ENCODE measurements at places on chromosomes 4 and X.

- DNase-seq = no peak
Measured at GRCh38 chr4:146336410-146336807, 122.1 kb downstream of the REELD1 start.

DNA sequence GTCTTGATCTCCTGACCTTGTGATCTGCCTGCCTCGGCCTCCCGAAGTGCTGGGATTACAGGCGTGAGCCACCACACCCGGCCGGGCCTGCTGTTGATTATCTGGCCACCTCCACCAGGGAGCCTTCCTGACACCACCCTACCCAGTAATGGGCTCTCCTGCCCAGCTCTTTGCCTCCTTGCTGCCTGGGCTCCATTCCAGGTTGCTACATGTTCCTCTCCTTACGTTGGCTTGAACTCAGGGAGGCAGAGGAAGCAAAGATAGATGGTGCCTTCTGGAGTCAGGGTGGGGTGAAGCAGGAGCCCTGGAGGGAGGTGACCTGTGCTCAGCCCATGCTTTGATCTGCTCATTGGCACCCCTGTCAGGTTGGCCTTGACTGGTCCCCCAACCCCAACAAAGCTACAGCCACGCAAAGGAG lies 26.3 kb downstream of the FLNA start:
- no peak for DNase-seq

DNA sequence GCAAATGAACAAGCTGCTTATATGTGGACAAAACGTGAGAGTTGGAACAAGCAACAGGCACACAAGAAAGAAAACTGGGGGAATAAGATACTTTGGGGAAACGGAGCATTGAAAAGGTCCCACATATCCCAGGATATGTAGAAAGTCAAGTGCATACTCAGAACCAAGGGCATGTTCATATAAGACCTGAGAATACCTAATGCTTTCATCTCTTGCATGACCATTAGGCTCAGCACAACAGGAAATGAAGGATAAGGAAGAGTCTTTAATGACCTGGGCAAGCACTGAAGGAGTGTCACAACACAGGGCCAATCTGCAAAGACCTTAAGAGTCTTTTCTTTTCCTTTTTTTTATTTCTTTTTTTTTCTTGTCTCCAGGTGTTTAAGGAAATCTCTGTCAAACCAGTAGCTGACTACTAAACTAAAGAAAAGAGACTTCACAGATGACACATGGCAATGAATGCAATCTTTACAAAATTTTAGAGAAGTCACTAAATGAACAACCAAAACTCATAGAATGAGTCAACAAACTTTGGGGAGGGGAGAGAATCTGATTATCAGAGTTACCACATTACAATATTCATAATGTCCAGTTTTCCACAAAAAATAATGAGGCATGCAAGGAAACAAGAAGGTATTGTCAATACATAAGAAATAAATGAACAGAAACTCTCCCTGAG lies 67.9 kb upstream of the STK26 start:
- no peak for DNase-seq

GRCh38 chr4:142615324-142615665 lies 230.8 kb downstream of the INPP4B start:
- DNase-seq = no peak

DNA sequence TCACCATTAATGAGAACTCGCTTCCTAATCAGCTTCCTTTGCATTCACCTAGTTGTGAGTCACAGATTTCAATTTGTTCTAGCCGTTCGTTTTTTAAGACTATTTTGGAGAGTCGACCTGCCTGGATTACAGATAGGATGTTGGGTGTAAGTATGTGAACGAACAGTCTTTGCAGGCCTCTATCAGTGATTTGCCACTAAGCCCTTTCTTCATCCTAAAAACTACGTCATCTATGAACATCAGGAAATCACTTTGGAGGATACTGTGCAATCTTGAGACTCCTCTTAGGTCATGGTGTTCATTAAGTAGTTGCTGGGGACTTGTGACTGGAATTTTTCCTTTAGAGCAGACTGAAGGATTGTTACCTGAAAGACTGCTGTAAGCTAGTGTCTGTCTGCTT lies 1.1 kb downstream of the POLA1 start:
- no peak for DNase-seq

DNA sequence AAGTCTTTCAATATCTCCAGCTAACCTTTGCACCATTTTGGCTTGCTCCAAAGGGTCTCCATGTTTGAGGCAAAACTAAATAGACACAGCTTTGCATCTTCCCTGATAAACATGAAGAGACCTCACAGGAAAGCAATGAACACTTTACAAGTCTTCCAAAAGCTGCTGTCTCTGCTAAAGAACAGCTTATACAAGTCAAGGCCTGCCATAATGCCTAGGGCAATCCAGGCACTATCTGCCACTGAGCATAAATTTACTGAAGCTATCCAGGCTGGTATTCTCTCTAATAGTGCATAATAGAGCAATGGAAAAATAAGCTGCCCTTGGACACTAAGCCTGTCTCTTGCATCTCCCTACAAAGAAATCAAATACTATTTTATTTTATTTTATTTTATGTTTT lies 60.1 kb upstream of the S100G start:
- no peak for DNase-seq

- DNase-seq = no peak
Measured at GRCh38 chrX:38916801-38917200, 115.5 kb downstream of the MID1IP1 start.

DNA sequence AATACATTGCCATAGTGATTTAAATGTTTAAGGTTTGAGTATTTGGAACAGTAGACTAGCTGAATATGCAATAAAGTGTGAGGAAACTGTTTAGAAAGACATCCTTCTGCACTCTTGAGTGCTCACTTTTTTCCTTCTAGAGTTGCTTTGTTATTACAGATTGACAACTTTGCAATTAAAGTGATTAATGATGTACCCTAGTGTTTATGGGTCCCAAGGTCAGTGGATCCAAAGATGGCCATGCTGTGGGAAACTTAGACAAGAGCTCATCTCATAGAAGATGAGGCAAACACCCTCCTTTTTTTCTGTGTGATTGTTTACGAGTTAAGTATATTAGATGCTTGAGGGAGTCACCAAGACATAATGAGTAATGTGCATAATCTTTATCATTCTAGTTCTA lies 118.8 kb downstream of the PDLIM5 start:
- no peak for DNase-seq

DNA sequence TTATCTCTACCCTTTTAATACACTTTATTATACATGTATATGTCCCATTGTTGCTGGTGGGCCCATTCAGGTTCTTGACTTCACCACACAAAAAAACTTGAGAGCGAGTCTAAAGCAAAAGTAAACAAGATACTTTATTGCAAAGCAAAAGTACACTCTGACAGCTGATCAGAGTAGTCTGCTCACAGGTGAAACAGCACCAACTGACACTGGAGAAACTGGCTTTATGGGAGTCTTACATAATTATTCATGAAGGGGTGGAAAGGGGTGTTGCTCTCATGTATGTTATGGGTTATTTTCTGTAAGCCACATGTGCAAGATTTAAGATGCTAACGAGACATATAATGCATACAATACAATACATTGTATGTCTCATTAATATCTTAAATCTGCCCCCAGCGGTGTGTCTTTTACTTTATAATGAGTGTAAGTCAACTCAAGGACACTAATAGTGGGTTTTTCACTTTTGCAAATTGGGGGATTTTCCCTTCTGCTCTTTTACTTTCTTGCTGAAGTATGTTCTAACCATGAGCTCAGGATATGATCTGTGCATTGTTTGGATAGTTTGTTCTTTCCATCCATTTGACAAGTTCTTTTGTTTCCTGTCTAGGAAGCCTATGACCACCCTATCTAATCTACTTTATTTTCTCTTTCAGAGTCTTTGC lies 256.1 kb upstream of the ITM2A start:
- no peak for DNase-seq

DNA sequence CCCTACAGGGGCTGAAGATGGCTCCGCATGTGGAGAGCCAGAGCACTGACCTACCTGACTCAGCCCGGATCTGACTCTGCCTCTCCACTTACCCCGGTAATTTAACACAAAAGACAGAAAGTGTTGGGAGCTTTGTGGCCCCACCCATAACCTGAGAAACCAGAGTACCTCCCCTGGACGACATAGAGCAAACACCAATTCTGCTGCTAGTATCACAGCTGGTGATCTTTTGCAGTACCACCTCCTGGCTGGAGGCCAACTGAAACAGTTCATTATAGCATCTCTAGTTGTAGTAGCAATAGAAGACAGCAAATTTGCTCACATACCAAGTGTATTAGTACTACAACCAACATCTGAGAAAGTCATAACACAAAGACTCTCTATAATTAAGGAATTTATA lies 443.9 kb downstream of the KLHL4 start:
- DNase-seq = no peak

GRCh38 chr4:15373363-15373762 lies 54.5 kb upstream of the C1QTNF7 start:
- no peak for DNase-seq

DNA sequence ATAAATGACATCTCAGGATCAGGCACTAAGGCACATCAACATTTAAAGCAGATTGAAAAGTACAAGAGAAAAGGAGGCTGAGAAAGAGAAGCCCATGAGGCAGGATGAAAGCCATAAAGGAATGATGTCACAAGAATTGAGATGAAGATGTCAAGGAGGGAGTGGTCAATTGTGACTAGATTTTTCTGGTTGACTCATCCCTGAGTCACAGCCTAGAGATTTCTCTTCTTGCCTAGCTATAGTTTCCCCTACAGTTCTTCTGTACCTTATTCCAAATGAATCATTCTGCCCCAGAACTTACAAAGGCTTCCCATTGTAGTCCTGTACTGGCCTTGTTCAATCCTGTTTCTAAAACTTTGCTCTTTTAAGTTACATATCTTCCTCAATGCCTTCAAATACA lies 3.4 kb upstream of the USP53 start:
- DNase-seq = no peak

DNA sequence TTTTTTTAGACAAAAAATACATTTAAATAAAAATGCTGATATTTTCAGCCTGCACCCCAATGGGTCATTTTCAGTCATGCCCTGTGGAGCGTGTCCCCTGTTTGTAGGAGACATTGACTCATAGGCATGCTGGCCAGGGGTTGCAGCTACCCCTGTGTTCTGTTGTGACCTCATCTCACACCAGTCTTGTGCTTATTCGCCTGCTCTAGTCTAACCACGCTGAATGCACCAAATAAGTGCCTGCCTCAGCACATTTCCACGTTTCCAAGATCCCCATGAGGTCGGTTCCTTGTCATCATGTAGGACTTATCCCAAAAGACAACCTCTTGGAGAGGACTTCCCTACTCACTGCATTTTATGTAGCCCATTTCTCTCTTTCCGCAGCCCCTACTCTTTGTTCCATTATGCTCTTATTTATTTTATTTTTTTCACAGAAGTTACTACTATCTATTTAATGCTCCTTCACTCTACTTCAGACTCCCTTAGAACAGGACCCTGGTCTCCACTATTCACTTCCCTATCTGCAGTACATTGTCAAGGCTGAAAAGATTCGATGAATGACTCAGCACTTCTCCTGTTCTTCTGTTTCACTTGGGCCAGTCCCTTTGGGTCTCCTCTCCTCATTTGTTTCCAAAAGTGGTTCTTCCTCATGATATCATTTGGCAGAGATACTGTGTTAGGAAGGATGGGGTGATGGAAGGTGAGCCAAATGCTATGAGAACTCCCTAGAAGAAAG lies 109.7 kb downstream of the MSL3 start:
- no peak for DNase-seq

- DNase-seq = no peak
Measured at GRCh38 chr4:128787509-128788311, 21.8 kb upstream of the JADE1 start.

DNA sequence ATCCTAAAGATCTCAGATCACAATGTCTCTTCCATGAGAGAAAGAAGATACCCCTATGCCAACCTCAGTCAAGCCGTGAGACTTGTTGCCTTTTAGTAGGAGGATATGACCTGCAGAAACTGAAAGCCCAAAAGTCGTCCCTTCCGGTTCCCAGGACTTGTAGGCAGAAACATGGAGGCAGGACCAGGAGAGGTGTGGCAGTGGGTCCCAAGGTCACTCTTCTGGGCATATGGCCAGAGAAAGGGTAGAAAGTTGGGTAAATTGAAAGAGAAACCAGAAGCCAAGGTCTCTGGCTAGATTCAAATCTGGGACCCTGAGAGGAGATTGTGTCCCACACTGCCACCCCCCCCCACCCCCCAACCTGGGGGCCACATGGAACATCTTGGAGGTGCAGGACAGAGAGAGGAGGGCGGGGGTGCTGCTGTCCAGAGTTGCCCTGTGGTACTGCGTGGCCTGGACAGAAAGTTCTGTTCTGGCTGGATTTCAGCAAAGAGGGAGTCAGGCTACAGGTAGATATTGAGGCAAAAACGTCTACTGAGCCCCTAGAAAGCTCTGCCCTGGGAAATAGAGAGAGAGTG lies 55.4 kb downstream of the DDX3X start:
- DNase-seq = no peak

DNA sequence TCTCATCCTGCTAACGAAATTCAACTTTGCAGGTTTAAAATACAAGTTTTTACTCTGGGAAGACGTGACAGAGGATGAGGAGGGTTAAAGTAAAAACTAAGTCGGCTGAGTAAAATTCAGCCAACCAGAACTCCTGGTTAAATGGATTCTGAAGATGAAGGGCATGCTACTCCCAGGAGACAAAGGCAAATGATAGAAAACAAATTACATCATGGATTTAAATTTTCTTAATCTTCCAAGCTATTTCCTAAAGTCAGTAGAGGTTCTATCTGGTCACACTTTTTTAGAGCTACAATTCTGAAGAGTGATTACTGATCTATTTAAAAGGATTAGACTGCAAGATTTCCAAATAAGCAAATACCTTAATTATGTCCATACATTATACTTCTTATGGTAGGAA lies 47.9 kb downstream of the ZNF827 start:
- DNase-seq = no peak

DNA sequence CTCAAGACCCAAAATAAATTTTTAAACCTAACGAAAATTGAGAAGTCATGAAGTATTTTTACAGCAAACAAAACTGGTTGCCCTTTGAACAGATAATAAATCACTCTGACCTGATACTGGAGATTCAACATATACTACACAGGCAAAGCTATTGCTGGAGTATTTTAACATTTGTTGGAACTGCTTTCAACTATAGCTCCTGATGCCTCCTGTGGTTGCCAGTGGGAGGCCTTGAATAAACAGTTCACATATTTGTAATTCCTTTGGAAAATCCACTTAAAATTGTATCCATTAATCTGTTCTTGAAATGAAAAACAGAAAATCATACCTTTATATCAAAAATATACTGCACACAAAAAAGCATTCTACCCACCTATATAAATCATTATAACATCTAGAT lies 605.1 kb downstream of the KCTD8 start:
- DNase-seq = no peak

DNA sequence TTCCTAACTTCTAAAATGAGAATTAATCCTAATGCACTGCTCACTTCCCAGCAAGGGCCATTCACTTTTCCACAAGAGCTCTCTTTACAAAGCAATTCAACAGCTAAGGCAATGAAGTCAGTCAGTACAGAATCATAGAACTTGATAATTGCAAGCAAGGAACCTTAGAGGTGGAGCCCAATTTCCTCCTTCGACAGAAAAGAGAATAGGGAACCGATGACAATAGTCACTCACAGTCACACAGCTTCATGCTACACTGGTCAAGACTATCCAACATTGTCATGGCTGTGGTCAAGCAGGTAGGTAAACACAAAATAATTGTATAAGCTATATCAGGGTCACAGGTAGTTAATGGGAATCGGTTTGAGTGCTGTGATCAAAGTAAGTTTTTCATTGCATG lies 90.0 kb downstream of the ELOVL6 start:
- no peak for DNase-seq
